ENCODE measurements at places on chromosomes 5 and 9. TPM values are rescaled to one million over a fixed set of nuclear protein-coding genes. Genes with fewer than 3 reads are reported as not detected.
A peak's percentile ranks its signal among the peaks of the same experiment; 100 is the strongest.

The CYSRT1 gene
- 0.32 TPM for total RNA-seq

The GPR150 gene
- 0.35 TPM for total RNA-seq

The FAM221B gene
- not detected for total RNA-seq

The SPINK6 gene
- total RNA-seq = not detected

DNA sequence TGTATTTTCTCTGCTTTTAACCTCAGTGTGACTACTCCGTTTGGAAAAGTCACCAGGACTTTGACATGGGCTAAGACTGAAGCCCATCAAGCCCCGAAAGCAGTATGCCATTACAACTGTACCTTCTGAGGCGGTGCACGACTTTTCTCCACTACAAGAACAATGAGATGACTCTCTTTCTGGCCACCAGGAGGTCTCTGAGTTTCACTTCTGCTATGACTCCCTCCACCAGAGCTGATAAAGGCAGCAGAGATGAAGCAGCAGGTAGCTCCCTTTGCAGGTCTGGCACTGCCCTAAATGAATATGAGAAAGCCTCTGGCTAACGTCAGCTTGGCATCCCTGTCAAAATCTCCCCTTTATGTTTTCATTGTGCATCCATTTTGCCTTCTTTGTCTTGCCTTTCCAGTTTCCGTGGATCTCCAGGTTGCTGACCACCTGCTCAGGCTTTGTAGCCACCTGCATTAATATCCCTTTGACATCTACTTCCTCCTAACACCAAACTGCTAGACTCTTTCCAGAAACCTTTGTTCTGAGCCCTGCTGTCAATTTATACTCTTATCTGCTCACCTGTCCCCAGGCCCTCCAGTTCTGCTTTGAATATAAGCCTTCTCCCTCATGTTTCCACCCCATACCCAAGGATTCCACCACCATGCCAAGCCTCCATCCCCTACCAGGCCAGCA is 221.7 kb downstream of the ZNF608 start:
- H3K4me3 ChIP-seq = no peak overlapping the region
- no peak for ATAC-seq
- H3K27ac ChIP-seq = no peak overlapping the region
- peaks cover 8% of the 10 kb centered on the region for H3K27me3 ChIP-seq
- no peaks in the 10 kb centered on the region for H3K36me3 ChIP-seq
- no peaks in the 10 kb centered on the region for H3K4me1 ChIP-seq

DNA sequence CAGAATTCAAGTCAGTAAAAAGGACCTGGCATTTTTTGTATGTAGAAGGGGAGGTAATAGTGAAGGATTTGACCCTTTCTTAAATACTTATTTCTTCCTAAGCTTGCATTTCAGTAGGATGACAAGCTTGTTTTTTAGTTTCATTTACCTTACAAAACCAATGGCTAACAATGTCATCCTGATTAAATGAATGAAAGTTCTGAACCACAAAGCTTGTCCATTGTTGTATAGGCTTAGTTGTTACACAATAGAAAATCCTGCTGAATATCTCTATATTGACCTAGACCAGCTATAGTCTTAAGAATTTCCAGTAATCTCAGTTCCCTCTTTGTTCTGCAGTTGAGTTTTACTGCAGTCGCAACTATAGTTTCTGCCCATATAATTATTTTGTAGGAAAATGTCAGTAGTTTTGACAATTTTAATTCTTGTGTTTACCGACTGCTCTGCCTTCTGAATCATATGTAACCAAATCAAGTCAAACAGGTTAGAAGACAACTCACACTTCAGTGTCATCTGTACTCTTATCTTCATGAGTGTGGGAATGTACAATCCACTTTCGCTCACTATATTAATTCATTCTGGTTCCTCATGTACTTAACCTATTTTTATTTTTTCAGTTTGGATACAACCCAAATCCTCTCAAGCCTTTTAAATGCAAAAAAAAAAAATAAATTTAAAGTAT is 195.7 kb downstream of the CD180 start:
- H3K4me1 ChIP-seq = peaks cover 9% of the 10 kb centered on the region
- no peaks in the 10 kb centered on the region for H3K27me3 ChIP-seq
- no peak for ATAC-seq
- H3K27ac ChIP-seq = no peak overlapping the region
- H3K36me3 ChIP-seq = peaks cover 18% of the 10 kb centered on the region
- H3K4me3 ChIP-seq = no peak overlapping the region

- no peaks in the 10 kb centered on the region for H3K4me1 ChIP-seq
- no peaks in the 10 kb centered on the region for H3K36me3 ChIP-seq
- ATAC-seq = no peak
- no peak overlapping the region for H3K27ac ChIP-seq
- H3K27me3 ChIP-seq = no peaks in the 10 kb centered on the region
- H3K4me3 ChIP-seq = no peak overlapping the region
Measured at GRCh38 chr5:125484742-125485641, 738.6 kb upstream of the ZNF608 start.

DNA sequence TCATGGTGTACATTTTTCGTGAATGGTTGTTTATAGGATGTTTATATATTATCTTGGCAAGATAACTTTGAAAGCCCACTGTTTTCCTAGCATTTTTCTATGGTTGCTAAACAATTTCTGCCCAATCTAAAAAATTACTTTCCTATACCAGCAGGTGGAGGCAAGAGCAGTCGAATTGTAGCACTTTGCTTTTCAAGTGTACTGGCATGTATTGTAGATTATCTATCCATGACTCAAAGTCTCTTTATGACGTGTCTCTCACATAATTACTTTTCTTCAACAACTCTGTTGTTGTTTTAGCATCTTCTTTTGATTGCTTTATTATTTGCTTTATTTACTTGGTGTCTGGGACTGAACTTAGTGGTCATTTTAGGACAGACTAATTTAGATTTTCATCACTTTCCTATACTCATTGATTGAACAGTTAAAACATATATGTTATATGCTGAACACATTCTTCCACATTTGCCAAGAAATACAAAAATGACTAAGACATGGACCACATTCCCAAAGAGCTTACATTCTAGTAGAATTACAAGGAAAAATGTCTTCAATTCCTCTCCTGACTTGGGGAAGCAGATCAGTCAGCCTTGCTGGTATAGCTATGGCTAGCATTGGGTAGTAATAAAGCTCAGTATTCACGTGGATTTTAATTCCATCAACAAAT is 20.7 kb downstream of the NLN start:
- H3K4me1 ChIP-seq = peaks cover 4% of the 10 kb centered on the region
- H3K27ac ChIP-seq = peak overlapping the region; percentile 3
- no peak overlapping the region for H3K4me3 ChIP-seq

DNA sequence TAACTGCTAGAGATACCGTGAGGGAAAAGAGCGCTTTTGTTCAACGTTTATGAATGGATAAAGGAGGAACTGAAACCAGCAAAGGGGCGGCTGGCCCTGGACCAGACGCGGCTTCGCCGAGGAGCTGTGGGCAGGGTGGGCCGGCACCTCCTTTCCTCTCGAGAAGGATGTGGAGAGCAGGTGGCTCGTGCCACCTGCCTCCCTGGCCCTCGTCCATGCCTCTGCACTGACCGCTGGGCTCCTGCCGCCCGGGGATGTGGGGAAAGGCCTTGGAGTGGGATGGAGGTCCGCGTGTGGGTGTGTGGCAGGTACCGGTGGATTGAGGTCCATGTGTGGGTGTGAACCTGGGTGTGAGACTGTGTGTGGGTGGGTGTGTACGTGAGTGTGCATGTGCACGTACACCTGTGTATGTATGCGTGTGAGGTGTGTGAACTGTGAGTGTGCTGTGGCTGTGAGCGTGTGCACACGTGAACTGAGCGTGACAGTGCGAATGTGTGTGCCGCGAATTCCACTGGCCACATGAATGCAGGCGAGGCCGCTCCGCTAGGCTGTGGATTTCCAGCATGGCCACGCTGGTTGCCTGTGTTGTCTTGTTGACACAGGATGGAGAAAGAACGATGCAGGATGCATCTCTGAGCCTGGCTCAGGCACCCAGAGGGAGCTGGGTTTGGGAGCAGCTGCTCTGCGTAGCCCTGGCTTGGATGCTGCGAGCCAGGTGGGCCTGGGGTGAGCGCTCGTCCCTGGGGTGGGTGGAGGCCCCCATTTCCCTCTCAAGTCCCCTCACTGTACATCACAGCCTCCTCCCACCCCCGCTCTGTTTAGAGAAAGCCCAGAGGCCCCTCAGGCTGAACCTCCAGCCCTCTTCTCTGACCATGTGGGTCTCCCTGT is 4.4 kb upstream of the CEP72 start:
- H3K36me3 ChIP-seq = no peaks in the 10 kb centered on the region
- ATAC-seq = no peak
- H3K4me1 ChIP-seq = peaks cover 18% of the 10 kb centered on the region

DNA sequence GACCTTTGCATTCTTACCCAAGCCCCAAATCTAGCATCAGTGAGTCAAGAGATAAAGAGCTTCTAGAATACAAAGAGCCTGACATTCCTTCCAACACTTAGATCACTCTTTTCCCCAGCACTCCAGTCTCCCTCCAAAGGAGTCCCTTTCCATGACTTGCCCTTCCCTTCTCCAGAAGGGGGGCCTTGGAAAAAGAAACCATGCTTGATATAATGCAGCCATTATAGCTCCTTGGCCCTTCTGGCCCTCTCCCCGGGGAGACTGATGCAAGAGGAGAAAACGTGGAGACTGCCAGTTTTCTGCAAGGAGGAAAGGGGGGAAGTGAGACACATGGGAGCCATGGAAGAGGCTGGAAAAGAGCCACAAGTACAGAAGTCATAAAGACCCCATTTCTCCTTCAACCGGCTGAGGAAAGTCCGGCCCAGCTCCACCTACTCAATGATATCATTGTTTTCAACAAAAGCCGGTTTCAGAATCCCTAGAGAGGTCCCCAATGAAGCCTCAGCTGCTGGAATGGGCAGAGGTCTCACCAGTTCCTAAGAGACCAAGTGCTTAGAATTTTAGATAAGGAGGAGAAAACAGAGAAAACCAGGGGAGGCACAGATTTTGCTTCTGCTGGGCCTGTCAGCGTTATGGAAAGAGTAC is 29.0 kb downstream of the ADAM19 start:
- peaks cover 75% of the 10 kb centered on the region for H3K36me3 ChIP-seq
- peak overlapping the region; percentile 85 for H3K4me3 ChIP-seq
- no peaks in the 10 kb centered on the region for H3K27me3 ChIP-seq
- no peak for ATAC-seq

- no peaks in the 10 kb centered on the region for H3K4me1 ChIP-seq
- H3K27me3 ChIP-seq = peaks cover 20% of the 10 kb centered on the region
- no peaks in the 10 kb centered on the region for H3K36me3 ChIP-seq
- ATAC-seq = no peak
- no peak overlapping the region for H3K4me3 ChIP-seq
- H3K27ac ChIP-seq = no peak overlapping the region
Measured at GRCh38 chr9:14480526-14480925, 166.6 kb upstream of the NFIB start.

- no peaks in the 10 kb centered on the region for H3K4me1 ChIP-seq
- no peak overlapping the region for H3K27ac ChIP-seq
- H3K36me3 ChIP-seq = no peaks in the 10 kb centered on the region
- H3K4me3 ChIP-seq = no peak overlapping the region
Measured at GRCh38 chr5:145872486-145872885, 328 bp downstream of the GRXCR2 start.

GRCh38 chr9:110986529-110986928 is 51.7 kb downstream of the LPAR1 start:
- no peaks in the 10 kb centered on the region for H3K4me1 ChIP-seq
- no peak overlapping the region for H3K4me3 ChIP-seq
- no peak overlapping the region for H3K27ac ChIP-seq
- H3K36me3 ChIP-seq = no peaks in the 10 kb centered on the region
- ATAC-seq = no peak
- H3K27me3 ChIP-seq = no peaks in the 10 kb centered on the region

DNA sequence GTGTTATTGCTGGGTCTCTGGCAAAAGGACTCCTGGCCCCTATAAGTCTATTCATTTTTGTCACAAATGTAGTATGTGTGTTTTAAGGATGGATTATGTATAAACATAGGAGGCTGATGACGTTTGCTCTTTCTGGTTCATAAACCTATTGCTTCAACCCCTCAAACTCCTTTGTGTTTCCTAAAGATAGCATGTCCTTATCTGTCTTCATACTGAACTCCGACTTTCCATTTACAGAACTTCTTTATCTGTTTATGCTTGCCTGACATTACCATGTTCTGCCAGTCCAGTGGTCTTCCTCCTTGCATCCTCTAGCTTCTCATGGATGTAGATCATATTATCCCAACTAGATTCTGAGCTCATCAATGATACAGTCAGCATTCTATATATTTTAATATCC is 46.1 kb downstream of the ARHGEF28 start:
- peaks cover 7% of the 10 kb centered on the region for H3K27me3 ChIP-seq
- H3K36me3 ChIP-seq = no peaks in the 10 kb centered on the region
- ATAC-seq = no peak

DNA sequence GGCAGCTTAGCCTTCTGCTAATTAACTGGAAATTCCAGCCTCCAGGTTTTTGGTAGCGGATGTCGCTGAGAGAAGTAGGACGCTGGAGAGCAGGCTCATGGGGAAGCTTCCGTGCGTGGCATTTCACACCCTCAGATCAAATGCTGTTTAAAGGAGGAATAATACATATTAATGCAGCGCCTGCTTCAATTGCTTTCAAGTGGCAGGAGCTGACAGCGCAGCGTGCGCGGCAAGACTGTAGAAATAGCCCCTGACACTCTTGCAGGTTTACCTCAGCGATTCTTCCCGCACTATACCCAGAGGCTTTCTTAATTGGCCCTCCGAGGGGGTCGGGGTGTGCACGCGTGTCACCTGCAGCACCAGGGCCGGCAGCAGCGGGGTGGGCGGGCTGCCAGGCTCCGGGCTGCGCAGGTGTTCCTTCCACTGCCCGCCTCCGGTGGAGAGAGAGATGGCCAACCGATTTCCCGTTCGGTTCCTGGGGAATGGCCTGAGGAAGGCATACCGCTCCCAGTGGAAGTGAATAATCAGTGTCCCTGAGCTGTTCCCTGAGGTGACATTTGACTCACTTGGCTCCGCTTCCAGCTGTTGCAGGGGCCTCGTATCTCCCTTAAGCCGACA is 427.9 kb downstream of the KCTD16 start:
- no peak overlapping the region for H3K27ac ChIP-seq
- no peak overlapping the region for H3K4me3 ChIP-seq
- no peak for ATAC-seq
- no peaks in the 10 kb centered on the region for H3K36me3 ChIP-seq
- no peaks in the 10 kb centered on the region for H3K4me1 ChIP-seq

GRCh38 chr5:10987925-10988504 is 227.0 kb upstream of the DAP start:
- H3K27me3 ChIP-seq = peaks cover 14% of the 10 kb centered on the region
- H3K36me3 ChIP-seq = no peaks in the 10 kb centered on the region
- H3K4me1 ChIP-seq = peaks cover 8% of the 10 kb centered on the region
- H3K27ac ChIP-seq = no peak overlapping the region
- peak; percentile 81 for ATAC-seq

DNA sequence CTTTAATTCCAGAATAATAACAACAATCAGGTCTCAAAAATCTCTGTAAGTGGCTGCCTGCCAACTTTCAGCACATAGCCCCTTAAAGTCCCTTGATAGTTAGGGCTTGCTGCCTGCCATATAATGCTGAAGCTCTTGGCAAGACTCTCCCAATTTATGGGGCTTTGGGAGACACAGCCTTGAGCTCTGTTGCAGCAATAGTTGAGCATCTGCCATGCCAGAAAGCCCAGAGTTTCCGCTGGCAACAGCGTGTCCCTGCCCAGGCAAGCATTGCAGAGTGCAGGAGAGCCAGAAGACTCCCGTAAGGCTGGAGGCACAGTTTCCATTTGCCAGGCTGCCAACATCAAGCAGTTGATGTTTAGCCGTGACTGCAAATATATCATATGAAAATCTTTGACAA is 678.5 kb upstream of the NUDT12 start:
- H3K27ac ChIP-seq = no peak overlapping the region
- H3K36me3 ChIP-seq = no peaks in the 10 kb centered on the region
- no peak overlapping the region for H3K4me3 ChIP-seq
- no peaks in the 10 kb centered on the region for H3K4me1 ChIP-seq
- no peaks in the 10 kb centered on the region for H3K27me3 ChIP-seq
